Spleen (tissue), 13 donors: ENCODE measurements at places on chromosomes 6 and 20.
A peak's percentile ranks its signal among the peaks of the same experiment; 100 is the strongest.

GRCh38 chr6:167685654-167686053 lies 141.1 kb upstream of the AFDN start:
- DNase-seq: peak; percentile 68

DNA sequence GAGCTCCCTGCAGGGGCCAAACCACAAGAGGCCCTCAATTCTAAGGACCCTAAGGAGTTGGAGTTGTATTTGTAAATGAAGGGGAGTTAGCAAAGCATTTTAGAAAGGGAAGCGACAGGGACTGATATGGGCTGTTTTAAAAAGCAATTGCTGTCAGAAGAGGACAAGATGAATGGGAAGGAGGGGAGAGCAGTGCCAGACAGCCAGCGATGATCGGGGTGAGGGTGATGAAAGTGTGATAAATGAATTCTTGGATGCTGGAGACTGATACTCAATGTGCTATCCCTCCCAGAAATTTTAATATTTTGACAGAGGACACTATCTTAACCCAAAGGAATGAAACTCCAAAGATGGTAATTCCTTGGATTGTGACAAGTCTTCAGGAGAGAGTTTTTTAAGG lies 289.2 kb downstream of the CLIC5 start:
- DNase-seq: no peak

DNA sequence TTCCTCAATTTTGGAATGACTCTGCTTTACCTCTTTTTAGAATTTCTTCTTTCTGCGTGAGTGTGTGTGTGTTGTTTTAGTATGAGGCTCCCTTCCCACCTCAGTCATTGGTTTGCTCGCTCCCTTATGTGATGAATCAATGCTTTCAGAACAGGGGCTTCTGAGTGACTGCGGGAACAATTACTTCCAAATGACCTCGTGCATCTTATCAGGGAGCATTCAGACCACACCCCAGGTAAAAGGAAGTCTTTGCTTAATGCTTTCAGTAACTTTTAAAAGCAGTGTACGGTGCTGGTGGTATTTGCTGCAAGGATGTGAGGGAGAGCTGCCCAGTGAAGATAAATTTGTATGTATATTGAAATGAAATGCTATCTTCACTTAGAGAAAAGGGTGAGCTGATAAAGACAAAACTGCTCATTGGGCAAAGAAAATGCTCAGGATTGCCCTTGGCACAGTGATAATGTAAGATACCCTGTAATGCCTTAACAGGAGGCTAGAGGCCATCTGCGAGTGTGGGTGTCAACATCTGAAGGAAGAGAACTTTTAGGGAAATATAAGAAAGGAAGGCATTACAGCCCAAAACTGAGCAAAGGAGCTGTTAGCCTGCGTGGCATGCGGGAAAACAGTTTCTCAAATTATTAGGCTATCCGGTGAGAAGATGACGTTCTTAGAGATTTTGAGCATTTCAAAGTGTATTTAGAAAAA lies at the start of gene MLIP:
MLIP (plus strand) TSS at position 103 of the 705 bp plus-strand sequence; CDS start at position 140, 37 bp downstream.
- no peak for DNase-seq

GRCh38 chr6:138588805-138589434 lies 89.6 kb upstream of the NHSL1 start:
- no peak for DNase-seq

- DNase-seq: no peak
Observed at GRCh38 chr6:116012951-116013350, 47.7 kb downstream of the FRK start.

- DNase-seq: peak; percentile 49
Observed at GRCh38 chr20:59750209-59750840, 146.0 kb downstream of the PHACTR3 start.

DNA sequence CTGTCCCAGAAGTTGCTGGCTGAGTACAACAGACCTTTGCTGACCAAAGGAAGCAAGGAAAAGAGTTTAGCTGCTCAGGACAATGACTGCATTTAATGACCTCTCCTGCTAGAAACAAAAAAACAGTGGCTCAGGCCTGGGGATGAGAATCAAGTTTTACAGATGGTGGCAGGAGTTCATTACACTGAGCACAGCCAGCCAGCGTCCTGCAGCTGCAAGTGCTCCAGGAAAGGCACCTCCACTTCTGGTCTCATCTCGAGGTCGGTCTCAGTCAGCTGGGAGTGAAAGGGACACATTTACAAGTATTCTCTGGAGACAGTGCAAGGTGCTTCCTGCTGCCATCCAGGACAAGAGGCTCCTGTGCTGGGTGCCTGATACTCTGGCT lies 362.7 kb downstream of the THBS2 start:
- DNase-seq: no peak

- no peak for DNase-seq
Observed at GRCh38 chr20:23325107-23325506, 25.5 kb upstream of the NXT1 start.

DNA sequence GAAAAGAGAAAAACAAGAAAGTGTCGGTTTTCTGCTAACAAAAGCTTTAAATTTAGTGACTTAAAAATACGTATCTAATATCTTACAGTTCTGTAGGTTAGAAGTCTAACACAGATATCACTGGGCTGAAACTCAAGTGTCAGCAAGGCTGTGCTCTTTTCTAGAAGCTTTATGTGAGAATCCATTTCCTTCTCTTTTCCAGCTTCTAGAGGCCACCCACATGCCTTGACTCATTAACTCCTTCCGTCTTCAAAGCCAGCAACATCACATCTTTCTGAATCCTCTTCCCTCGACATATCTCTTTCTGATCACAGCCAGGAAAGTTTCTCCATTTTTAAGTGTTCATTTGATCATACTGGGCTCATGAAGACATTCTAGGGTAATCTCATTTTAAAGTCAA lies 262.0 kb downstream of the MAFB start:
- no peak for DNase-seq

DNA sequence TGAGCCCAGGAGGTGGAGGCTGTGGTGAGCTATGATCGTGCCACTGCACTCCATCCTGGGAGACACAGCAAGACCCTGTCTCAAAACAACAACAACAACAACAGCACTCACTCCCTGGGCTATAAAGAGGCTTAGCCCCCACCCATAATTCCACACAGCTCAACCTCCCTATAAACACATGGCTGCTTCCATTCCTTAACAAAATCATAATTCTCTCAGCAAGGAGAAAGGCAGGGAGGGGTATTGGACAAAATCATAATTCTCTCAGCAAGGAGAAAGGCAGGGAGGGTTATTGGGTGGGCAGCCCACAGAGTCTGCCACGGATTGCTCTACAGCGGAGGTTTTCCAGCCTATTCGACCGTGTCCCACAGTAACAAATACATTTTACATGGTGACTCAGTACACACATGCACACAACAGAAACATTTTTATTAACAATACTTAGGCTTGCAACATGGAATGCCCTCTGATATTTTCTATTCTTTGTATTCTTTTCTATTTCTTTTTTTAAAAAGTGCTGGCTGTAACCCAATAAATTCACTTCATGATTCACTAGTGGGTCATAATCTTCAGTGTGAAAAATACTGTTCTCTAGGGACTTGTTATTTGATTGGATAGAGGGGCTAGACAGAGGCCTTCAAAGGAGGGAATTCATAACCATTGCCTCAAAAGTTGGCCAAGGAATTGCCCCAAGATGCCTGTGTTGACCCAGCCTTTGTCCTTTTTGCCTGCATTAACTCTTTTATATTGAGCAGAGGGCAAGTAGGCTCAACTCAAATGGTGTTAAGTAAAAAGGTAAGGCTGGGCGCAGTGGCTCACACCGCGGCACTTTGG lies 50.6 kb upstream of the ZMYND8 start:
- no peak for DNase-seq

DNA sequence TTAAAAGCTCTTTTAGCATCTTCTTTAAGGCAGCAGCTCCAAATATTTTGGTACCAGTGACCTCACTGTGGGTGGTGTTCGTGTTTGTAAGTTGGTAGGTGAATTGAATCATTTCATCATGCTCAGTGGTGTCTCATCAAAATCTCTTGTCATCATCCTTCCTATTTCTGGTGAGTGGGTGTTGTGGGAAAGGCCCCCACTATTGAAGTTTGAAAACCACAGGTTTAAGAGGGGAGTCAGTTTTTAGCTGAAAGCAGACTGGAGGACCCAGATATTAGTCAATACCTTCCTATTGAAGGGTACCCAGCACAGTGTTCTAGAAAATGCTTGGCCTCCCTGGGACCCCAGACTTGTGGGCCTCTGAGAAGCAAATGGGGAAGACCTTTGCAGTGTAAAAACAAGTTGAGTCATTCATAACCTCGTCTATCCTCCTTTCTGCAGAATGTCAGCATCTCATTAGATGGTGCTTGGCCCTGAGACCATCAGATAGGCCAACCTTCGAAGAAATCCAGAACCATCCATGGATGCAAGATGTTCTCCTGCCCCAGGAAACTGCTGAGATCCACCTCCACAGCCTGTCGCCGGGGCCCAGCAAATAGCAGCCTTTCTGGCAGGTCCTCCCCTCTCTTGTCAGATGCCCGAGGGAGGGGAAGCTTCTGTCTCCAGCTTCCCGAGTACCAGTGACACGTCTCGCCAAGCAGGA lies 3.7 kb downstream of the PIM1 start:
- DNase-seq: peak; percentile 79

GRCh38 chr6:12297363-12298016 lies 7.3 kb downstream of the EDN1 start:
- no peak for DNase-seq

DNA sequence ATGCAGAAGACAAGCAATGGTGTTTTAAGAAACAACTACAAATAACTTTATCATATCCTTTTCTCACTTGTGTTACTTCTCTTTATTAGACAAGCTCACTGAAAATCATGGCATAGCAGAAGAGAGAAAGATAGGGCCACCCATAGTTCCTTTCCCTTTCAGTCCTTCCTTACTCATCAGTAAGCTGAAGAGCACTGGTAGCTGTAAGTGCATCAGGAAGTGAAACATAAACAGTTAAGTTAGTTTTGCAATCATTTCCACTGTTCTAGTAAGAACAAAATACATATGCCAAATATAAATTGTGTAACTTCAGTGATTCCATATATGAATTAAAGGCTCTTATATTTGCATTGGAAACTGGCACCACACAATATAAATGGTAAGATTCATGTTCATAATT lies 220.1 kb downstream of the HACE1 start:
- no peak for DNase-seq

- no peak for DNase-seq
Observed at GRCh38 chr6:44373787-44374186, 13.7 kb upstream of the CDC5L start.

GRCh38 chr20:52039790-52040189 lies 151.8 kb downstream of the ZFP64 start:
- DNase-seq: no peak
